ENCODE measurements at places on chromosomes 3 and 15.

DNA sequence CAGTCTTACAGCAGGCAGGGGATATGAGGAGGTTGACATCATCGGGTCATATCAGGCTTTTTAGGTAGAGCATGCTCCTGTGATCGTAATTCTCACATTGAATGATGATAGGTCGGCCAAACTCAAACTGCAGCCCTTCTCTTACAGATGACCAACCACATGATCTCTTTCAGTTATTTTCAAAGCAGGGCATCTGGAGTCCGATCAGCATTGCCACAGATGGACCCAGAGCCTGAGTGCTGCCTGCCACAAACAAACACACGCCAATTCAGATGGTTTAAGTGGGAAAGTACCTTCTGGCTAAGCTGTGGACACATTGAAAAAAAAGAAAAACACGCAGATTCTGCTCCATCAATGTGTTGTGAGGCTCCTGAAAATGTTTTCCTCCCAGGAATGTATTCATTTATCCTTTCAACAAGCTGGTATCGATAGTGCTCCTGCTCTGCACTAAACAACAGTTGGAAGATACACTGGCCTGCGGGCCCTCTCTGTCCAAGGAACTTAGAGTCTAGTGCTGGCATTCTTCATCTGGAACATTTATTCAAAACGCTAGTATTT, 31.2 kb downstream of the ARPP21 start:
- DNase-seq: no peak

- no peak for DNase-seq
These were observed 31.7 kb downstream of the ATP2C1 start for GRCh38 chr3:130925628-130926027.

DNA sequence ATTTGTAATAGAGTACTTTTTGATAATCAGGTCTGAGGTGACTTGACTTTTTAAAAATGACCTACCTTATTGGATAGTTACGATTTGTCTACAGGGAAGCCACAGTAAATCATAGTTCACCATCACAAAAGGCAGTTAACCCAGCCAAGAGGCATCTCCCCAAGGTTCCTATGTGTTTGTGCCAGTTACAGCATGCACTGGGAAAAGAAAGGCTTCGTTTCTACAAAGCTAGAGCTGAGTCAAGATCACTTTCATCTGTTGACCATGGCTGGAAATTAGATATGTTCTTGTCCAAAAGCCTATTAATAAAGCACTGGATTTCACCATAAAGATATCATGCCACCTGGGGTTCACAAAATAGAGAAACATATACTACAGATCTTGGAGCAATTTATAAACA, 139.9 kb downstream of the GREM1 start:
- no peak for DNase-seq

DNA sequence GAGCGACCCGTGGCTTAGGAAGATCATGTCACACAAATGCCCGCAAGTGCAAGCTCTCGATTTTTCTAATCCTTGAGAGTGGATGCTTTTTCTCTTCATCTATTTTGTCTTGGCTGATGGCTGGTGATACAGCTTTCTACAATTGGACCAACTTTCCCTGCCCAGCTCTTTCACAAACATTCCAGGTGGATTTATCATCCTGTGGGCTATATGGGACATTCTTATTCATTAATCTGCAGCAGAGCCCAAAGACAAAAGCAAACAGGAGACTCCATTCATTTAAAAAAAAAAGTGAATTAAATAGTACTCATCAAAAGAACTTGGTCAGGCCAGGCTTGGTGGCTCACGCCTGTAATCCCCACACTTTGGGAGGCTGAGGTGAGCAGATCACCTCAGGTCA, 14.2 kb upstream of the TSEN2 start:
- DNase-seq: no peak

DNA sequence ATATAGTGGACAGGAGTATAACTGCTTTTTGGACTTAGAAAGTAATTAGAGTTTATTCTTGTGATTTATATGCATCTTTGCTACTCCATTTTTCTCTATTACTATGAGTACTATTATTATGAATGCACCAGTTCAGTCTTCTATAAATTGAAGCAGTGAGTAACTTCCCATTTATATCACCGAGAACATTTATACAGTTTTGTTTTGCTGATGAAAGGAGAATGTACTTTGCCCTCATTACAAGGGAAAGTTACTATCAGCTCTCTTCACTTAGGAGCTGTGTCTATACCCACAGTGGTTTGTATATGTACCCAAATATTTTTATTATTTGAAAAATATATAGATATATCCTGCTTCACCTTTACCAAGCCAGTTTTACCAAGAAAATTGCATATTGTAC, 5.7 kb downstream of the KBTBD12 start:
- no peak for DNase-seq

GRCh38 chr3:45985532-45986302, 9.9 kb downstream of the FYCO1 start:
- no peak for DNase-seq

DNA sequence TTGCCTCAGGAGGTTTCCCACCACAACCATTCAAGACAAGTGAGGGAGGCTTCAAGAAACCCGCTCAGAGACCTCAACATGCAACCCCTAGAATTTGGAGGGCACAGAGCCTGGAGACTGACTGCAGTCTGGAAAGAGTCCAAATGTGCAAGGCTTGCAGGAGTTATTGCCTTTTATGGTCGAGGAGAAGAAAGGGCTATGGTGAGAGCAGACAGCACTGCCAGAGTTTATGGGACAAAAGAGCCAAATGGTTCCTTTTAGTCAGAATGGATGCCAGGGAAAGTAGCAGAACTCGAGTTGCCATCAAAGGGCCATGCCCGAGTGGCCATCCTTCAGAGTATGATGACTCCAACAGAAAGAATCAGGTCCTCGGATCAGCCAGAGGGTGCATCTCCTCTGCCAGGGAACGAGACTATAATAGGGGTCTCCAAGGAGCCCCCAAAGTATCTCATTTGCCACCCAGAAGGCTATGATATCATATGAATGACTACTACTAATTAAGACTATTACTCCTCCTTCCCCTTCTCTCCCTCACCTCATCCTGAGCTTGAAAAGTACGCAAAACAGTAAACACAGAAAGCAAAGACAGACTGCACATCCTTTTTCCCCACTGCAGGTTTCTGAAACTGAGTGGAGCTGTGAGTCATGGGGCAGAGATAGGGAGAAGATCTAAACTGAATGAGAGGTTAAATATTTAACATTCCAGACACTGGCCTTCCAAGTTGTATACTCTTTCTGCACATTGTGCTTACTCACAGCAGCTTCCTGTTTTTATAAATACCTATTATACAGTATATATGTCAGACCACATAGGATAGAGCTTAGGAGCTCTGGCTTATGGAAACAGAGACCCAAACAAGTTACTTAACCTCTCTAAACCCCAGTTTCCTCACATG, 33.9 kb upstream of the TMCO5A start:
- peak; percentile 34 for DNase-seq

GRCh38 chr3:195455789-195456188, 13.0 kb upstream of the ACAP2 start:
- DNase-seq: no peak
